ENCODE measurements at places on chromosomes 13 and 19.

GRCh38 chr19:13334801-13335481 lies 171.3 kb downstream of the CACNA1A start:
- no peak for DNase-seq

DNA sequence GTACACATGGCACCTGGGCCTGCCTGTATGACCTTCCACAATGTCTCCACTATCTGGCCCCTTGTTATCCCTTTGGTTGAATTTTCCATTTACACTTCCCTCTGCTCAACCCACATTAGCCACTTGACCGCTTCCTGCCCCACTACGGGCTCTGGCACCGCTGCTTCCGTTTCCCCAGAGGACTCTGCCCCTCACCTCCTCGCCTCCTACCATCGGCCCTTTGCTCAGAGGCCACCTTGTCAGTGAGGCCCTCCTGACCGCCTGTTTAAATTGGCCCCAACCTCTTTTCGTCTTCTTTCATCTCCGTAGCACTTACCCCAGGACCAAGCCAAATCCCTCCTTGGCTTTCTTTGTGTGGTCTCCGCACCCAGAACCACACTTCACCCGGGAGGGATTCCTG lies 47.4 kb downstream of the SOX1 start:
- no peak for DNase-seq

- DNase-seq = no peak
Observed at GRCh38 chr13:107157271-107157670, 589.3 kb upstream of the ARGLU1 start.

DNA sequence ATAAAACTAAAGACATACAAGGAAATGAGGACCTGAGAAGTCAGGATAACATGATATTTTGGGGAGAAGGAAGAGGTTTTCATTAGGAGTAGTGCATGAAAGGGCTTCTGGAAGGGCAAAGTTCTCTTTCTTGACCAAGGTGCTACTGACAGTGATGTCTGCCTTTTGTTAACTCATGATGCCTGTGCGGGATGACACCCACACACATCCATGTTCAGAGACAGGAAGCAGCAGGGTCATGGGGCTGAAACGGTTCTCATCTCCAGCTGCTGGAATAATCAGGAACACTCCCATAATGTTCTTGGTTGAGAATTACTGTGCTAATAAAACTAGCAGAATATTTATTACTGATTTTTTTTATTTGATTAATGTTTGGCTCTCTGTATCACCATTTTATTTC lies 29.1 kb downstream of the KCNC3 start:
- no peak for DNase-seq
